CD4-positive, alpha-beta T cell treated with Interleukin-15 for 1 hour (primary cell): ENCODE measurements at places on chromosomes 6 and 20.

GRCh38 chr6:42135722-42136121 lies 6.7 kb downstream of the C6orf132 start:
- no peak for DNase-seq

DNA sequence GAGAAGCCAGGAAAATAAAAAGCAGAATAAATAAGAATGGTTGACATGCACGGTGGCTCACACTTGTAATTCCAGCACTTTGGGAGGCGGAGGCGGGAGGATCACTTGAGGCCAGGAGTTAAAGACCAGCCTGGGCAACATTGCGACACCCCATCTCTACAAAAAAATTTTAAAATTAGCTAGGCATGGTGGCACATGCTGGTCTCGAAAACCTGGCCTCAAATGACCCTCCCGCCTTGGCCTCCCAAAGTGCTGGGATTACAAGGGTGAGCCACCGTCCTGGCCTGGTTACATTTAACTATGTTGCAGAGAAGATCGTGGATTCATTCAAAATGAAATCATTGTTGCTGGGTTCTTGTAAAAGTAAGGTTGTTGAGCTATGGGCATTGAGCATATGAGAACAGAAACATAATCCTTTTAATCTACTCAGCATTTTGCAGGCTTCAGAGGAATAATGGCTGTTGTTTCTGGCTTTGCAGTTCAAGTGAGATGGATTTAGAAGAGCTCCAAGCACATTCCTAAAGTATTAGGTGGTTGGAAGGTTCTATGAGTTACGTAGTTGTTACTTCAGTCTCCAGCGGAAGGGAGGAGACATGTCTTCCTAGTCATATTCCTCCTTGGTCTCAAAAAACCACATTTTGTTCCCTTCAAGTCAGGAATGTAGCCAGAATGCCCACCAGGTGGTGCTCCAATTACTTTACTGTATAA lies 45.6 kb upstream of the RAB23 start:
- DNase-seq, result no peak

DNA sequence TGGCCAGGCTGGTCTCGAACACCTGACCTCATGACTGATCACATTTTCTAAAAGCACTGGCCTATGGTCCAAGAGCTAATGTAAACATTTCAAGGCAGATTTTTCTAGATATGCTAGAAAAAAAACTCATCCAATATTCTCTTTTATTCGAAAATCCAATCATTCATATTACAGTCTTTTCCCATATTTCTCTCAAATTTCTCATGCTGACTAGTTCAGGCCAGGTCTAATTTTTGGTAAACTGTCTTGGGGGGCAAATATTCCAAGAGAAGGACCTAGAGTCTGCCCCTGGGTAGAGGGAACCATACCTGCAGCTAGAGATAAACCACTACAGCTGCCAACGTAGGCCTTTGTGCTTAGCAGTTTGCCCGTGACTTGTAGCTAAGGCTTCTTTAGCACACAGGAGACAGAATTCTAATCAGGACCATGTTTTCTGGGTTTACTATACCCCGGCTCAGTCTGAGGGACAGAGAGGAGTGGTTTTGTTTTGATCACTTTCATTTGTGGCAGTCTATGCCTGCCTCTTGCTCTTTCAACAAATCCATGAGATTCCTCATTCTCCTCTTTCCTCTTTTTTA lies 71.8 kb upstream of the CITED2 start:
- DNase-seq, result no peak

- DNase-seq, result no peak
Measured at GRCh38 chr6:166476634-166477215, 94.0 kb upstream of the MPC1 start.

- DNase-seq, result no peak
Measured at GRCh38 chr6:108739496-108740330, 108.5 kb upstream of the ARMC2 start.

DNA sequence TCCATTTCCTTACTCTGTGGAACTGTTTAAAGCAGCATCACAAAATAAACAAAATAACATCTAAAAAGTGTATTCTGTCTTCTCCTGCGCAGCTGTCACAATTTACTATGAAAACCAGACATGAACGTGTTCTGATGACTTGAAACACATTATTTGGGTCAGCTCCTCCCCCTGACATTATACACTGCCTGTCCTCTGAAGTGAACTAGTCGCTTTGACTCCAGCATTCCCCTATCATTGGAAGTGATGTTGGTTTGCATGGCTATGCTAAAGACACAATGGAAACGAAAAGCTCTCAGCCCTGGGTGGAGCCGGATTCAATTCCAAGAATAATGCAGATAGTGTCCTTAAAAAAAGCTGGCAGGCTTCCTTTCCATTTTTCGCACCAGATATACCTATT lies 125.9 kb downstream of the FYN start:
- DNase-seq, result no peak
